Psoas muscle (tissue), 8 donors: ENCODE measurements at places on chromosomes 6 and 20. TPM values are rescaled to one million over a fixed set of nuclear protein-coding genes. Genes with fewer than 3 reads are reported as not detected.

The TSBP1 gene
- not detected for total RNA-seq

The MEP1A gene
- total RNA-seq: not detected

The IRF4 gene
- total RNA-seq: 0.27 TPM

The CRISP3 gene
- total RNA-seq: not detected

The SLPI gene
- total RNA-seq: 723 TPM

The HLA-DQA1 gene
- total RNA-seq: 5.1 TPM

The LIME1 gene
- total RNA-seq: 2.9 TPM

The ZNF343 gene
- total RNA-seq: 15.3 TPM

The OR12D1 gene
- total RNA-seq: not detected

The PKHD1 gene
- total RNA-seq: 0.11 TPM

The SLC13A3 gene
- total RNA-seq: 0.13 TPM

The ERGIC3 gene
- total RNA-seq: 65.8 TPM

The BPI gene
- not detected for total RNA-seq

The CFAP206 gene
- not detected for total RNA-seq

The FAM184A gene
- total RNA-seq: 0.22 TPM

The SNAP91 gene
- total RNA-seq: not detected

The RSPO3 gene
- total RNA-seq: 28.2 TPM

The GRM1 gene
- not detected for total RNA-seq

The OR2H1 gene
- not detected for total RNA-seq

The RIPOR2 gene
- 7.9 TPM for total RNA-seq

The ARMH2 gene
- not detected for total RNA-seq

The NOP56 gene
- 114 TPM for total RNA-seq

The UNC5CL gene
- 0.19 TPM for total RNA-seq

The TMEM217 gene
- not detected for total RNA-seq

The BMP2 gene
- total RNA-seq: 0.75 TPM

The GABRR1 gene
- total RNA-seq: 0.15 TPM

The PRICKLE4 gene
- 0.46 TPM for total RNA-seq

The SRSF12 gene
- 0.71 TPM for total RNA-seq

The IL17A gene
- total RNA-seq: not detected

The RNF39 gene
- not detected for total RNA-seq

The CDH26 gene
- 0.27 TPM for total RNA-seq

The BTN1A1 gene
- total RNA-seq: not detected

The PAQR8 gene
- 0.68 TPM for total RNA-seq

The CCN2 gene
- total RNA-seq: 19.7 TPM

The ZNF341 gene
- total RNA-seq: 1.5 TPM

The FOXA2 gene
- not detected for total RNA-seq

The TBXT gene
- total RNA-seq: not detected

The FHL5 gene
- total RNA-seq: 6.1 TPM

The PNPLA1 gene
- total RNA-seq: not detected

The ANGPT4 gene
- not detected for total RNA-seq

The C2 gene
- 1.5 TPM for total RNA-seq

The HLA-DRA gene
- 90.0 TPM for total RNA-seq

The DEFB128 gene
- total RNA-seq: not detected

The HSPA1L gene
- 2.6 TPM for total RNA-seq

The HLA-DOB gene
- not detected for total RNA-seq

The REM1 gene
- total RNA-seq: 1.0 TPM

The LY6G6D gene
- not detected for total RNA-seq

The CCM2L gene
- total RNA-seq: 7.3 TPM

The FOXQ1 gene
- total RNA-seq: not detected

The DEFB112 gene
- total RNA-seq: not detected
